ENCODE measurements at places on chromosomes 4 and X.
A peak's percentile ranks its signal among the peaks of the same experiment; 100 is the strongest.

GRCh38 chr4:40916880-40917279 lies 167.1 kb downstream of the NSUN7 start:
- DNase-seq = no peak

GRCh38 chr4:33837043-33837838 lies 2407.1 kb downstream of the ARAP2 start:
- DNase-seq = no peak

GRCh38 chrX:38260231-38260630 lies 39.6 kb upstream of the SRPX start:
- no peak for DNase-seq

GRCh38 chr4:143514497-143514896 lies 995 bp downstream of the SMARCA5 start:
- DNase-seq = peak; percentile 28

DNA sequence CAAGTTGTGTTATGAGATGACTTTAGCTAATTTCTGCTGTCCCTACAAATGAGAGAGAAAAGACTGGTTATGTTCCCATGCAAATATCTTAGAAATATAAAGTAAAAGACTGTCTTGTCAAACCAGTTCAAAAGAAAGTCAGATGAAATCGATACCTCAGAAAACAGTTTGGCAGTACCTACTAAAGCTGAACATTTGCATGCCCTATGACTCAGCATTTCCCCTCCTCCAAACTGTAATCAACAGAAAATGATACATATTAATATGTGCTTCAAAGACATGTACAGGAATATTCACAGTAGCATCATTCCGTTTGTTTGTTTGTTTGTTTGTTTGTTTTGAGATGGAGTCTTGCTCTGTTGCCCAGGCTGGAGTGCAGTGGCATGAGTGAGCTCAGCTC lies 90.3 kb downstream of the ARX start:
- DNase-seq = no peak

GRCh38 chrX:108211301-108211700 lies 119.7 kb downstream of the ATG4A start:
- DNase-seq = no peak

DNA sequence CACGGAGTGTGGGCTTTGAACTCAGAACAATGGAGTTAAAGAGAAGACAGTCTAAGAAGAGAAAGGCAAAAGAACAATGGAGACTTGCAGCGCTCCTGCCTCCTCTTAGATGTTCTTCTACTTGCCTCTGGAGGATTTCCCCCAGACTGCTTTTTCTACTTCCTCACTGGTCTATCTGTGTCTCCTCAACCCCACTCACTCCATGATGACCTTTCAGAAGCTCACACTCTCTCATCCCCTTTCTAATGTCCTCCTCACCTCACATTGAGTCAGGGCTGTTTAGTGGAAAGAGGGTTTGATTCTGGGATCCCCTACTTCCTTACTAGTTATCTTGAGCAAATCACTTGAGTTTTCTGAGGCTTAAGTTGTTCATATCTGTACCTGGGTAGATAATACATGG lies 12.2 kb upstream of the HERC6 start:
- DNase-seq = no peak

DNA sequence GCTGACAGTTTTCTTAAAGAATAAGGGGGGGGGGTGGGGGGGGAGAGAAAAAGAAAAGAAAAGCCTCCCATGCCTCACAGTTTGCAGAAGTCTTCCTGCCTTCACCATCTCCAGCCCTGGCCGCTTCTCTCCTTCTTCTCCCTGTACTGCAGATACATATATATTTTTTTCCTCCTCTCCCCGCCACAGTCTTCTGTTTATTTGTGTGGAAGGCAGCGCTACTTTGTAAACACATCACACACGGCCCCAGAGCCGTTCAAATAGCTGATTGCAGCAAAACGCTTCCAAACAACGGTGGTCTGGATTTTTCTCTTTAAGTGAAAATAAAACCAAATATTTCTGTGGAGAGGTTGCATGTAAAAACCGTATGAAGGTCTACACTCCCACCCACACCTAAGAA lies 732 bp downstream of the NLGN4X start:
- no peak for DNase-seq
